ENCODE measurements at places on chromosomes 1 and 21. TPM values are rescaled to one million over a fixed set of nuclear protein-coding genes. Genes with fewer than 3 reads are reported as not detected.

PRDM2 gene
- 45.1 TPM for total RNA-seq

- H3K4me3 ChIP-seq: no peak overlapping the region
- no peaks in the 10 kb centered on the region for H3K27me3 ChIP-seq
- no peak for DNase-seq
- no peaks in the 10 kb centered on the region for H3K36me3 ChIP-seq
Observed at GRCh38 chr1:107413951-107414350, 273.1 kb downstream of the NTNG1 start.

GRCh38 chr1:151618470-151618869 is 6.6 kb downstream of the SNX27 start:
- H3K36me3 ChIP-seq: no peaks in the 10 kb centered on the region
- no peak for DNase-seq
- H3K27me3 ChIP-seq: no peaks in the 10 kb centered on the region
- H3K27ac ChIP-seq: no peak overlapping the region
- H3K4me1 ChIP-seq: peaks cover 19% of the 10 kb centered on the region
- no peak overlapping the region for H3K4me3 ChIP-seq

- no peak overlapping the region for H3K4me3 ChIP-seq
- DNase-seq: no peak
- H3K27ac ChIP-seq: no peak overlapping the region
- no peaks in the 10 kb centered on the region for H3K4me1 ChIP-seq
- H3K27me3 ChIP-seq: no peaks in the 10 kb centered on the region
Observed at GRCh38 chr1:115126516-115126915, 37.2 kb upstream of the TSPAN2 start.

DNA sequence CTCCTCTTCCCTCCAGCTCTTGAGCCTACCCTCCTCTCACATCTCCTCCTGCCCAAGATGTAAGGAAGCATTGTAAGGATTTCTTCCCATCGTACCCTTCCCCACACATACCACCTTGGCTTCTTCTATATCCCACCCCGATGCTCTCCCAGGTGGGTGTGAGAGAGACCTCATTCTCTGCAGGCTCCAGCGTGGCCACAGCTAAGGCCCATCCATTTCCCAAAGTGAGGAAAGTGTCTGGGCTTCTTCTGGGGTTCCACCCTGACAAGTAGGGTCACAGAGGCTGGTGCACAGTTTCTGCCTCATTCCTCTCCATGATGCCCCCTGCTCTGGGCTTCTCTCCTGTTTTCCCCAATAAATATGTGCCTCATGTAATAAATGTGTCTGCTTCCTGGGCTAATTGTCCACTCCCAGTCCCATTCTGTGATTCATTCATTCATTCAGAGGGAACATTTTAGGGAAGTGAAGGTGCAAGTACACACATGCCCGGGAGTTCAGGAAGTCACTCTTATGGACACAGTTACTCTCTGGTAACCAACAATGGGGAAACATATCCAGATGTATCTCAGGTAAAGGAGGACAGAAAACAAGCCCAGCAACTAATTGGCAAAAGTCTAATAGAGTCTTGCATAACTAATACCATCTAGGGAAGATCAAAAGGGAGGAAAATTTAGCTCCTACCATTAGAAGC is 1.9 kb downstream of the SPRR4 start:
- H3K4me1 ChIP-seq: peaks cover 5% of the 10 kb centered on the region
- DNase-seq: no peak
- H3K4me3 ChIP-seq: no peak overlapping the region
- no peaks in the 10 kb centered on the region for H3K27me3 ChIP-seq
